ENCODE measurements at places on chromosomes 7 and 10.

DNA sequence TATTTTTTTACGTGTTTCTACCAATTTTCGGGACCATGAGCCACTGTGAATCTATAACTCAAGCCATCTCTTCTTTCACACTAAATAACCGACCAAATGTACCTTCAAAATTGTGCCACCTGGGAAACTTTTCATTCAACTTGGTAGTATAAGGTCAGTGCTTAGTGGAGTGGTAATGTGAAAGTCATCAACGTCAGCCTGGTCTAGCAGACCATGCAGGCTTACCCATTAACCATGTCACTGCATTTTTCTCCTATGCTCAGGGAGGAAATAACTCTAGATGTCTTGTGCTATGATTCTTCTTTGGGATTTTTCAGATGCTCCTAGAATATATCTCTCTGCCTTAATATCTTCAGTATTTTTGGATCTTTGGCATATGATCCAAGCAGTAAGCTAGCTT is 1075.4 kb upstream of the POT1 start:
- no peak for DNase-seq

DNA sequence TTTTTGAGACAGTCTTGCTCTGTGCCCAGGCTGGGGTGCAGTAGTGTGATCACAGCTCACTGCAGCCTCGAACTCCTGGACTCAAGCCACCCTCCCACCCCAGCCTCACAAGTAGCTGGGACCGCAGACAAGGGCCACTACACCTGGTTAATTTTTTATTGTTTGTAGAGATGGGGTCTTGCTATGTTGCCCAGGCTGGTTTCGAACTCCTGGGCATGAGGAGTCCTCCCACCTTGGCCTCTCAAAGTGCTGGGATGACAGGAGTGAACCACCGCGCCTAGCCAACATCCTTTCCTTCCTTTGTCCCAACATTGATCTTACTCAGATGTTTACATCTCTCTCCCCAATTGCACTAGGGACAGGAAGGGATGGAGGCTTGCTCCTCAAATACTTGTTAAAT is 3.3 kb downstream of the GTF2IRD1 start:
- no peak for DNase-seq

DNA sequence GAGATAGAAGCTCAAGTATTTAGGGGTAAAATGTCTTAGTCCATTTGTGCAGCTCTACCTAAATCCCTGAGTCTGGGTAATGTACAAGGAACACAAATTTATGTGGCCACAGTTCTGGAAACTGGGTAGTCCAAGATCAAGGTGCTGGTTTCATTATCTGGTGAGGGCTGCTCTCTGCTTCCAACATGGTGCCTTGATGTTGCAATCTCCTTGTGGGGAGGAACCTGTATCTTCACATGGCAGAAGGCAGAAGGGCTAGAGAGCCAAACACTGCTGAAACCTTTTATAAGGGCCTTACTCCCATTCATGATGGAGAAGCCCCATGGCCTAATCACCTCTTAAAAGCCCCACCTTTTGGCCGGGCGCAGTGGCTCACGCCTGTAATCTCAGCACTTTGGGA is 8.7 kb upstream of the BAZ1B start:
- no peak for DNase-seq

- peak; percentile 13 for DNase-seq
Measured at GRCh38 chr7:108570146-108570755, 577 bp downstream of the DNAJB9 start.

- DNase-seq = peak; percentile 20
Measured at GRCh38 chr10:5890452-5890915, 441 bp downstream of the FBH1 start.

DNA sequence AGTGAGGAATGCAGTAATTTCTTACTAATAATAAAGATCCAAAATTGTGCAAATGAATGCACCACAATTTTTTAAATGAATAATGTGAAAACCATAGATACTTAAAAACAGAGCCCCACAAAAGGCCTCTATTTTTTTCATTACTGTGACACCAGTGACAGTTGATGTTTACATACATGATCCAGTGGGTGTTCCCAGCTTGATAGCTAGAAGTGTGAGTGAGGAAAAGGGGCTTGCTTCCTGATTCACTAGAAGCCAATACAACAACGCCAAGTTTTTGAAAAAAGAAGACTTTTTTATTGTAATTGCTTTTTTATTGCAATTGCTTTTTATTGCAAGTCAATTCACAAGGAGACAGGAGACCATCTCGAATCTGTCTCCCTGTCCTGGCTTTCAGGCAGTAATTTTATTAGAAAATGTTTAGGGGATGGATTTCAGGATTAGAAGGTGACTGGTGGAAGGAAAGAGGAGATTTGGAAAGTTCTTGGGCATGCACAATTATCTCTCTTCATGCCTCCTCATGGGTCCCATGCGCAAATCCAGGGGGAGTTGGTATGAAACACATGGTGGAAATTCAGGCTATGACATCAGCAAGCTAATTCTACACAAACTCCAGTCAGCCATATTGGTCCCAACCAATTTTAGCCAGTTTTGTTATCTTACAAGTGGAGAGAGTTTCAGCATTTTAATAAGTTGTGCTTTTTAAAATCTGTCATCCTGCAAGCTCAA is 44.4 kb upstream of the ZNF438 start:
- DNase-seq = no peak

- DNase-seq = no peak
Measured at GRCh38 chr7:37211097-37211880, 237.4 kb downstream of the ELMO1 start.

GRCh38 chr10:126508535-126509040 is 120.3 kb upstream of the ADAM12 start:
- no peak for DNase-seq

GRCh38 chr10:101965075-101965765 is 90.8 kb downstream of the ARMH3 start:
- no peak for DNase-seq

DNA sequence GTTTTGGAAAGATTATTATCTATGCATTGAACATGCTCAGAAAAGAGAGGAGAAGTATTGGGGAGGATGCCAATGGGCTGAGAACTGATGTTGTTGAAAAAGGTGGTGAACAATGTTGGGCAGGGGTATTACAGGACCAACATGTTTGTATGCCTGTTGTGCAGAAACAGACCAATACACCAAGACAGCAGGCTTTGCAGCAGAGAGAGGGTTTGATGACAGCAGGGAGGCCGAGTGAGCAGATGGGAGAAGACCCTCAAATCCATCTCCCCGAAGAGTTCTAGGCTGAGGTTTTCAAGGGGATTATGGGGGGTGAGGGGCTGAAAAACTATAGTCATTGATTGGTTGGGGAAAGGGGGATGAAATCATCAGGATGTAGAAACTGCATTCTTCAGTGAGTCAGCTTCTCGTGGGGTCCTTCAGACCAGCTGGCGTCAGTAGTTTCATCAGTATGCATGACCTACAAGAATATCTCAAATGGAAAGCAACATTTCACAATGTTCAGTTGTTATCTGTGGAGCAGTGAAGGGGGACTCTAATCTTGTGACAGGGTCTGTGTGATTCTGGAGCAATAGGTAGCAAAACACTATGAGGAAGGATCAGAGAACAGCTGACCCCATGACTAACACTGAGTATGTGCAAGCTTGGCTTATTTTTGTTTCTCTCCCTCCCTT is 167.8 kb downstream of the BAMBI start:
- DNase-seq = no peak

GRCh38 chr7:41029072-41029499 is 673.8 kb downstream of the INHBA start:
- peak; percentile 80 for DNase-seq

- DNase-seq = no peak
Measured at GRCh38 chr10:32338262-32338661, 8.7 kb downstream of the EPC1 start.

- DNase-seq = no peak
Measured at GRCh38 chr7:77655836-77656455, 40.3 kb upstream of the RSBN1L start.

- no peak for DNase-seq
Measured at GRCh38 chr10:24435374-24435773, 226.4 kb downstream of the KIAA1217 start.

DNA sequence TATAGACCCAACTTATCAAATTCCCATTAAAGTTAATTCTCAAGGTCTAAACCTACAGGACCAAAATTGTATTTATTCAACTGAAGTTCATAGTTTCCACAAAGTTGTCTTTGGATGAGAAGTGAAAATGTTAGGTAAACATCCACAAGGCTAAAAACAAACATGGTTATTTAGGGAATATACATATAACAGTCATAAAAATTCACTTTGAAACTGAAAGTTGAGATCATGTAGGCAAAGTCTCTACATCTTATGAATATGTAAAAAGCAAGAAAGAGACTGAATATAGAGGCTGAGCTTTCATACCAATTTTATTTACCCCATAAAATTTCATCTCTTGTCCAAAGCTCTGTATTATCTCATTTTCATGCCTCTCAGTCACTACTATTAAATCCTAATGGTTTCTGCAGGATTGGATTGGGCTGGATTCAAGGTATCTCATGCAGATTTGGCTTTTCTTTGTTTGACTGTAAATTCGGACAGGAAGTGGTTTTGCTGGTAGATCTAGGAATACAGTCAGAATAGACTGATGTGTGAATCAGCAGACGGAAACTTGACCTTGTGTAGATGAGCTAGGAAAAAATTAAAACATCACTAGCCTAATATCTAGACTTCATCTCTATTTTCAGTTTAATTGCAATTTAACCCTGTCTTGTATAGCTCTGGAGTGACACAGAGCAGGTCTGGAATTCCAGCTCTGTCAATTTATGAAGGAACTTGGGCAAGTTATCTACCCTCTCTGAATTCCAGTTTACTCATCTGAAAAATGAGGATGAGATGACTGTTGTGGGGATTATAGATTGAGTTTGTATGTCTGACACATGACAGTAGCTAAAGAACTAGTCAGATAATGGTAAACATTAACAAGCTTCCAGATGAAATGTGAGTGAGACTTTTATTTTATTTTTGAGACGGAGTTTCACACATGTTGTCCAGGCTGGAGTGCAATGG is 27.3 kb upstream of the SKAP2 start:
- peak; percentile 46 for DNase-seq

DNA sequence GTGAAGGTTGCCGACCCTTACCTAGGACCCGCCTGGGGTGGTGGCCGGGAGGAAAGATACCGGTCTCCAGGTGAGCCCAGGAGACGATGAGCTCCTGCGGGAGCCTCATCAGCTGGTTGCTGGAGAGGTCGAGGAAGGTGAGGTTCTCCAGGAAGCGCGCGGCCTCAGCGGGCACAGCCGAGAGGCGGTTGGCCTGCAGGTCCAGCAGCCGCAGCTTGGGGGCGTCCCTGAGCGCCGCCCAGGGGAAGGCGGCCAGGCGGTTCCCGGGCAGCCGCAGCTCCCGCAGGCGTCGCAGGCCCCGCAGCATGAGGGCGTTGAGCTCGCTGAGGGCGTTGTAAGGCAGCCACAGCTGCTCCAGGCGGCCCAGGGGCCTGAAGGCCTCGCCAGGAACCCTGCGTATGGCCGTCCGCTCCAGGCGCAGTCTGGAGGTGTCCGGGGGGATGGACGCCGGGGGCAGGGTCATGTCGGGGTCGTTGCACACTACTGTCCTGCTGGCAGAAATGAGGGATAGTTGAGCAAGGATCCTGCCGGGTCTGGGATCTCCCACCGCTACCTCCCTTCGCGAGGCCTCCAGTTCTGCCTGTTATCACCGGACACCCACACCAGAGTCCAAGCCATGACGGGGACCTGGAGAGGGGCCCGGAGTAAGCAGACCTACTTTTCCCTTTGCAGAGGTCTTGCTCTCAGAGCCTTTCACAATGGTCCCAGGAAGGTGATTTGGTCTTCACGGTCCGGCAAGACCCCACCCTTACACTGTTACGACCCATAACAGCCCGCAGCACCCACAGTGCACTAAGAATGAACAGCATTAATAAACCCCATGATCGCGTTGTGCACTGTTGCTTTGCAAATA is 3.9 kb downstream of the LRIT1 start:
- DNase-seq = no peak

GRCh38 chr7:127476618-127477017 is 84.1 kb upstream of the ZNF800 start:
- no peak for DNase-seq

- no peak for DNase-seq
Measured at GRCh38 chr10:19043431-19043830, 5.2 kb upstream of the MALRD1 start.

DNA sequence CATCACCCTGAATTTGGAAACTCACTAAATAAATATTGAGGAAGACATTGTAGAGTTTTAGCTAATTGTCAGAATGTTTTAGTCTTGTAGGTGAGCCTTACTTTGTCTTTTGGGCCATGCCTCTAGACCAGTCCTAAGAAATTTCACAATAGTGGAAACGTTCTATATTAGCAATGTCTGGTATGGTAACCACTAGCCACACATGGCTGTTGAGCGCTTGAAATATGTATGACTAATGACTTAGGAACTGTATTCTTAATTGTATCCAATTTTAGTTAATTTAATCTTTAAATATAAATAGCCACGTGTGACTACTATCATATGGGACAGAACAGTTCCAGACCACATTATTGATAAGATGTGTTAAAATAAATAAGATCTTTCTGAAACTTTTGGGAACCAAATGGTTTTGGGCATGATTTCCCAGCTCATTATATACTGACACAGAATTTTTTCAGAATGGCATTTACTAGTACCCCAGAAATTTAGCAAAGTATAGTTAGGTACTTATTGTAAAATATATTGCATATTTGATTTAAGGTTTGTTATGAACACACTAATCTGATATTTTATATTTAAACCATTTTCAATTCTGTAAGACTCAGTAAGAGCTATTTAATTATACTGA is 95.0 kb downstream of the VPS50 start:
- DNase-seq = peak; percentile 12

DNA sequence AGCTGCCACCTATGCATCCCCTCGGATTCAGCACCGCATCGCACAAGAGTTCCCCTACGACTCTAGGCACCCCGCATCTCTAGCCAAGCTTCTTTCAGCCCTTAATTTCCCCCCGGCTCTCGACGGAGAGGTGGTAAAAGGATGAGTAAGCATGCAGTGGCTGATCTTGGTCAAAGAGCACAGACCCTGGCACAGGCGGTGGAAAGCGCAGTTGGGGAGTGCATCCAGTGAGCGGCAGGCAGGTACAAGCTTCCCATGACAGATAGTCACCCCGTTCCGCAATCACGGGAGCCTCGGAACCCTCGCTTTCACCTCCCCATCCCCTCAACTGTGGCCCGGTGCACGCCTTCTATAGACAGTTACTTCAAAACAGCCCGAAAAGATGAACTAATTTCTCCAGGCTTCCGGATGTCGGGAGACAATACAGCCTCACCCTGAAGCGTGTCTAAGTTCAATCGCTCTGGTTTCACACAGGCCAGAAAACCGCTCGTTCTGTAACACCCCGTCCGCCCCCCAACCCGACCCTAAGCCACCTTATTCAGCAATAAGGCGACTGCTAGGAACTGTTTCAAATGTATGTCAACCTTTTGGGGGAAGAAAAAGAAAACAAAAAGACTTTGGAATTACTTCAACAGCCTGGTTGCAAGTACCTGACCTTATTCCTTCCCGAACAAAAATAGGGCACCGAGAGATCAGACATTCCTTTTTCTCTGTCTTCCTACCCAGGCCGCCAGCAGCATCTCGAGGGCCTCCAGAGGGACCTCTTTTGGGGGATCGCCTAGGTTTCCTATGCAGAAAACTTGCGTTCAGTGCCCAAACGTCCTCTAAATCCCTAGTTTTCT is 1.4 kb downstream of the RHEB start:
- peak; percentile 35 for DNase-seq

All from H54 (cell line).